Hepatocyte (in vitro differentiated cells): ENCODE measurements at places on chromosomes 12 and 14. TPM values are rescaled to one million over a fixed set of nuclear protein-coding genes. Genes with fewer than 3 reads are reported as not detected.

The C3AR1 gene
- total RNA-seq, result 1.2 and 2.1 TPM in 2 replicates

DNA sequence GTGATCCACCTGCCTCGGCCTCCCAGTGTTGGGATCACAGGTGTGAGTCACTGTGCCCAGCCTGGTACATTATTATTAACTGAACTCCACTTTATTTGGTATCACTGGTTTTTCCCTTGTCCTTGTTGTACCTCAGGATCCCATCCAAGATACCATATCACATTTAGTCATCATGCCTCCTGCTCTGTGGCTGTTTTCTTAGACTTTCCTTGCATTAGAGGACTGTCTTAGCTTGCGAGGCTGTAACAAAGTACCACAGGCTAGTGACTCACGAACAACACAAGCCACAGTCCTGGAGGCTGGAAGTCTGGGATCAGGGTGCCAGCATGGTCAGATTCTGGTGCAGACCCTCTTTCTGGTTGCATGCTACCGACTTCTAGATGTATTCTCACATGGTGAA, 12.2 kb downstream of the KLC1 start:
- no peak for DNase-seq
- no peaks in the 10 kb centered on the region for H3K27me3 ChIP-seq
- no peak overlapping the region for H3K4me3 ChIP-seq

DNA sequence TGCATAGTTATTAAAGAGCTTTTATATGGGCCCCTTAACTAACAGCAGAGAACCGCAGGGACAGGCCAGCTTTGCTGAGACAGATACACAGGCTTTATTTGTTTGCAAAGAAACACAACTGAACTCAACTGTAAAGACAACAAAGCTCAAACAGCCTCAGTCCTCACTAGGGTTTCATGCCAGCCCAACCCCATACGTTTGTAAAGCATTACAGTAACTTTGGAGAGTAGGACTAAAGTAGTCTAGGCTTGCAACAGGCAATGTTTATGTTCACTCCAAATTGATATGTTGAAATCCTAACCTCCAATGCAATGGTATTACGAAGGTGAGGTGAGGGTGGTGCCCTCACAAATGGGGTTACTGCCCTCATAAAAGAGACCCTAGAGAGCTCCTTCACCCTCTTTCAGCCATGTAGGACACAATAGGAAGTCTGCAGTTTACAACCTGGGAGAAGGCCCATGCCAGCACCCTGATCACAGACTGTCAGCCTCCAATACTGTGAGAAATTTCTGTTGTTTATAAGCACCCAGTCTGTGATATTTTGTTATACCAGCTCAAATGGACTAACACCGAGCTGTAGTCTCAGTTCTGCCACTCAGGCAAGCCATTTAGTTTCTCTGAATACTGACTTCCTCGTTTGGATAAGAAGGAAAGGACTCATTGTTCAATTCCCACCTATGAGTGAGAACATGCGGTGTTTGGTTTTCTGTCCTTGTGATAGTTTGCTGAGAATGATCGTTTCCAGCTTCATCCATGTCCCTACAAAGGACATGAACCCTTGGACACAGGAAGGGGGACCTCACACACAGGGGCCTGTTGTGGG, 35.2 kb downstream of the PPM1H start:
- no peak for DNase-seq
- H3K36me3 ChIP-seq, result no peaks in the 10 kb centered on the region
- H3K27me3 ChIP-seq, result no peaks in the 10 kb centered on the region
- H3K4me3 ChIP-seq, result no peak overlapping the region

GRCh38 chr12:10521555-10521954, 15.9 kb downstream of the EIF2S3B start:
- H3K27me3 ChIP-seq, result no peaks in the 10 kb centered on the region
- no peak overlapping the region for H3K4me3 ChIP-seq
- no peaks in the 10 kb centered on the region for H3K4me1 ChIP-seq
- no peak overlapping the region for H3K27ac ChIP-seq
- no peaks in the 10 kb centered on the region for H3K36me3 ChIP-seq
